ENCODE measurements at places on chromosomes 1 and 21.

GRCh38 chr1:106755682-106756406 is 300.6 kb upstream of the PRMT6 start:
- DNase-seq = no peak

- DNase-seq = no peak
These were observed 9.8 kb downstream of the OVGP1 start for GRCh38 chr1:111417755-111418154.

DNA sequence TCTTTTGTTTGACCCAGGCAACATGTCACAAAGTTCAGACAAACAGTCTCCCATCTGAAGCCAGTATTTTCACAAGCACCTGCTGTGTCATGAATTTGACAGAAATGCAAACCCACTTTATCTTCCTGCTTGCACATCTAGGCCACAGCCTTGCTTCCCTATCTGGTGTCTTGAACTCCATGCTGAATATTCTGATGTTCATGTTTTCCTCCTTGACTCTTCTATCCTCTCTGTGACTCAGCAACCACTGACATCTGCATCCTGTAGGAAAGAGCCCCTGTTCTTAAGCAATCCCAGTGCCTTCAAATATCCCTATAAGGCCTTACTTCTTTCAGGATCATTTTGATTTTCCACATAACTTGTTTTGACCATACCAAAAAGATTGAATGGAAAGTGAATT is 6.5 kb downstream of the CD55 start:
- DNase-seq = no peak

- DNase-seq = no peak
These were observed 720 bp upstream of the BSDC1 start for GRCh38 chr1:32394890-32395432.

DNA sequence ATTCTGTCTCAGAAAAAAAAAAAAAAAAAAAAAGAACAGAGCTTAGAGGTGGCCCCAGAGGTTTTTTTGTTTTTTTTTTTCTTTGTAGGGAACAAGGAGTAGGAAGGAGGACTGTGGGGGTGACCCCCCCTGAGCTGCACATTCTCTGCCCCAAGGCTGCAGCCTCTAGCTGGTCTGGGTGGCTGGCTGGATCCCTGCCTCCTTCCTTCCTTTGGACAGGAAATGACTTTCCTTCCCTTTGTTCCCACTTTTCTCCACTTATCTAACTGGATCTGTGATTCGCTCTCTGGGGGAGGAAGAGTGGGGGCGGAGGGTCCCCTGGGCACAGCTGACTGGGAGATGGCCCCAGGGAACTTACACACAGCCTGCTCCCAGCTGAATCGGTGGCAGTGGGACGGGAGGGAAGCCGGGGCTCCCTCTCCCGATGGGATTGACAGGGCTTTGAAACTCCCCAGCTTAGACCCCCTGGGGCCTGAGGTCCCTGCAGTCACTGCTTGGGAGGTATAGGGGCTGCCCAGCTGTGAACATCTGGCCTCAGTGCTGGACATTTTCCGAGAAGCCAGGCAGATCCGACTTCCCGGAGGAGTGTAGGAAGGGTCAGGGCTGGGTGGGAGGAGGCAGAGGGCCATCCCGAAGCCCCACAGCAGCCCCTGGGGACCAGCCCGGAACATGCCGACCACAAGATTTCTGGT is 2.1 kb downstream of the FBLIM1 start:
- DNase-seq = no peak

DNA sequence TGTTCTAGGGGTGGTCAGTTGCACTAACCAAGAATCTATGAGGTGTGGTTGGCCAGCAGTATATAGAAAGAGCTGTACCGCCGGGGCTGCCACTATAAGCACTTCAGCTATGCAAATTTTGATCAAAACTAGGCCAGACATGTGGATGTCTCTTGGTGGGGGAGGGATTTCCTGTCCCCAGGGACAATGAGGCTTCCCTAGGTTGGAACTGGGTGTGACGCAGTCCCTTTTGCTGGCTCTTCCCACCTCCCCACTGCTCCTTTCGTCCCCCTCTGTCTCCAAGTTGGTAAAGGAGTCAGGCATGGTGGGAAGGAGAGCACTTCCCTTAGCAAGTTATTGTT is 13.6 kb downstream of the SDCCAG8 start:
- no peak for DNase-seq

DNA sequence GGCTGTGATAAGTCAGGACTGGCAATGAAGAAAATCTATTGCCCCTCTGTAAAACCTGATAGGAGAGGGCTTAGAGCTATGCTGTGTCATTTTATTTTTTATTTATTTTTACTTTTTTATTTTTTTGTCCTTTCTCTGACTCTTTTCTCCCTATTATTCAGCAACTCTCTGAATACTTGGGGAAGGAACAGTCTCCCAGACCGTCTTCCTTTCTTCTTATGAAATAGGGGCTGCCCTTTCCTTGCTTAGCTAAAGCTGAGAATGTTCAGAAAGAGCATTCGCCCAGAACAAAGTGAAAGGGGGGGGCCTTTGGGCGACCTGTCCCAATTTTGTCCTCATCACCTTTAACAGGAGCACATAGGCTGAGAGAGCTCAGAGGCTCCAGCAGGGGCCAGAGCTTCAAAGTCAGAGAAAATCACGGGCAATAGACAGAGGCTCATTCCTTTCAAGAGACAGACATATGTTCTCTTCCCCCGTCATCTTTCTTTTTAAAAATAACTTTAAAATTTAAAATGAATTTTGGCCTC is 80.9 kb downstream of the RNF220 start:
- DNase-seq = no peak

GRCh38 chr1:51592711-51593110 is 24.2 kb upstream of the OSBPL9 start:
- DNase-seq = no peak

DNA sequence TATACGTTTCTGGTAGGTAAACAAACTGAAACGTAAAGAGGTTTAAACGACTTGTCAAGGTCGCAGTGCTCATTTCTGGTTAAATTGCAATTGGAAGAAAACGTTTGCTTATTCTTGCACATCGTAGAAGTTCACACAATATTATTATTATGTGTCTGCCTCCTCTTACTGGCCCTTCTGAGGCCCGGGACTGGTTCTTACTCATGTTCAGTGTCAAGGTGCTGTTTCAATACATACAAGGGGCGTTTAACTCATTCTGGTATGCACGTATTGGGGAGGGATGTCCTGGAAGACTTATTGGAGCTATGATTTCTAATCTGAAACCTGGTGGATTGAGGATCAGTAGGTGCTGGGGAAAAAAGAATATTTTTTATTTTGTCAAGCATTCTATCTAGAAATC is 932 bp downstream of the RPF1 start:
- no peak for DNase-seq

DNA sequence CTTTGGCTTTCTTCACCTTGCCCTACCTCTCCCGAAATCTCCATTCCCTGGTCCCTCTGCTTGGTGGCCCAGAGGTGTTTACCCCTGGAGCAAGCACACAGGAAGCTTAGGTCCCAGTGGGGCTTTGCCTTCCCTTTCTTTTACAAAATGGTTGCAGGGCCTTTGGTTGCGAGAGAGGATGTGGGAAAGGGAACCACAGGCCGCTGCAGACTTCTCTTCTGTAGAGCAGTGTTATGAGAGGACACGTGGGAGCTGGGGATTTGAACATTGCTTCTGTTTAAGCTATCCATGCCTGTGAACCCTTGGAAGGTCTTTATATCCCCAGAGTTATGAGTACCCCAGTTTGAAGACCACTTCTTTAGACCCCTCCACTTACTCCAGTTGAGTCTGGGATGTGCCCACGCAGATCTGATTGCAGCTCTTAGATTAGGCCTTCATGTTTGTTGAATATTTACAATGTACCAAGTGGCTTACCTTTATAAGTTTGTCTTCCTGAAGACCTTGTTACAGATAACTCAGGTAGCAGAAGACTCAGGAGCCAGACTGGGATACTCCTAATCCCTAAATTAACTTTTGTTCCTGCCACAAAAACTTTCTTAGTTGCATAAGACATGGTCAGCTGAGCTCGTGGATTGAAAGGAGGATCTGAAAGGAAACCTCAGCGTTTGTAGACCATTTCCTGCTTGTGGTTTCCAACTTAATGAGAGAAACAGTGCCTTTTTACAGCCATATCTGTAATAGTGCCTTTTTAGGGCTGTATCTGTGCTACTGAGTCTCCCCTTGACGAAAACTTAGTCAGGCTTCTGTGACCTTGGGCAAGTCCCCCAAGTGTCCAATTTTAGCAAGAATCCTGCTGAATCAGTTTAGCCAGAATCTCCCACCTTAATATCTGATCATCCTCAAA is 21.9 kb upstream of the IVNS1ABP start:
- no peak for DNase-seq

DNA sequence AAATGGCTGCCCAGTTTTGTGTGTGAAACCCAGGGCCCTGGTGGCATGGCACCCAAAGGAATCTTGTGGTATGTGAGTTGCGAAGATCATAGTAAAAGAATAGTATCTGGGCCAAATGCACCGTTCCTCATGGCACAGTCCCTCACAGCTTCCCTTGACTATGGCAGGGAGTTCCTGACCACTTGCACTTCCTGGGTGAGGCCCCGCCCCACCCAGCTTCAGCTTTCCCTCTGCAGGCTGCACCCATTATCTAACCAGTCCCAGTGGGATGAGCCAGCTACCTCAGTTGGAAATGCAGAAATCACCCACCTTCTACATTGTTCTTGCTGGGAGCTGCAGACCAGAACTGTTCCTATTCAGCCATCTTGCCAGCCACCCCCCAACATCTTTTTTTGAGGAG is 63.0 kb downstream of the SLC5A9 start:
- no peak for DNase-seq

- DNase-seq = no peak
These were observed 29.1 kb downstream of the SLC19A1 start for GRCh38 chr21:45513003-45513717.

DNA sequence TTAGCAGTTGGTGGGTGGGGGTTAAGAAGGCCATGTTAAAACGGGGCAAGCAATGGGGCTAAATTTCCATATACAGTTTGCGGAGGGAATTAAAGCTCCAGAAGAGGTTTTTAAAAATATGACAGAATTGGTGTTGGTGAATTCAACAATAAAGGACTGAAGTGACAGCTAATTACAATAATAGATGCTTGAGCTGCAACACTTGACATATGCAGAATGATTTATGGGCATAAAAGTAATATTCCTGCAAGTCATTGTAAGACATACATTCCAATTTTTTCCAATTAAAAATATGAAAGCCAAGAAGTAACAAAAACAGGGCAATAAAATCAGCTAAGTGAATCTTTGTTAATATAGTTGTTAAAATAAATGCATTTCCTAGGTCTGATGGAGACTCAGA is 202.2 kb upstream of the MAP1LC3C start:
- no peak for DNase-seq

- no peak for DNase-seq
These were observed 28.6 kb downstream of the PLPPR4 start for GRCh38 chr1:99292886-99293285.

DNA sequence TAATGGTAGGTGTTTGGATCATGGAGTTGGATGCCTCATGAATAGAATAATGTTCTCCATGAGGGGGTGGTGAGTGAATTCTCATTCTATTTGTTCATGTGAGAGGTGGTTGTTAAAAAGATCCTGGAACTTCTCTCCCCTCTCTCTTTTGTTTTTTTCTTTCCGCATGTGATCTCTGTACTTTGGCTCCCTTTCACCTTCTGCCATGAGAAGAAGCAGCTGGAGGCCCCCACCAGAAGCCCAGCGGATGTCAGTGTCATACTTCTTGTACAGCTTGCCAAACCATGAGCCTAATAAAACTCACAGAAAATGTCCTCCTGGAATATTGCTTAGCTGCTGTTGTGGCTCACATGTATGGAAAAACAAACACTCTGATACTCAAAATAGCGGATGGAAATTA is 1212.3 kb upstream of the NCAM2 start:
- DNase-seq = no peak
